ENCODE measurements at places on chromosomes 7 and 10.
A peak's percentile ranks its signal among the peaks of the same experiment; 100 is the strongest.

GRCh38 chr10:32949221-32949678 is 8.8 kb downstream of the ITGB1 start:
- no peak for DNase-seq

GRCh38 chr10:45515630-45516029 is 141.6 kb downstream of the ALOX5 start:
- no peak for DNase-seq

DNA sequence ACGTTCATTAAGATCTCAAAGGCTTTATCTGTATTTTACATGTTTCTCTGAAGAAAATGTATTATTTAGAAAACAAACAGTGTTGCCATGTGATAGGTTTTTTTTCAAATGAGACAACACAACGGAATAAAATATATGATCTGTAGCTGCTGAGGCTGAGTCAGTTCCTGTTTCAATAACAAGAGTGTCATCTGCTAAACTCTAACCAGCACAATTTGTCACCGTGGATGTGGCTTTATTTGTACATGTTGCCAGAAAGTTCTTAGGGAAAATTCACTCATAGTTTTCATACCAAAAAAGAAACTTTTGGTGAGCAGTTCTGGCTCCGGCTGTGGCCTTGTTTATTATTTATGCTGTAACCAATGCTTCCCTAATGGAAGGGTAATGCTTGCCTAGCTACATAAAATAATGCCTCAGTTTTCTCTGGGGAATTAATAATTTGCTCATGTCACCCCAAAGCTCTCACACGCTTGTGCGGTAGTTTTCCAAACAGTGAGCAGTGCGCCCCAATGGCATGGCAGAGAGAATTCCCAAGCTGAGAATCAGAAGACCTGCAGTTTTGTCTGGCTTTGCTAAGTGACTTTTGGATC is 20.3 kb upstream of the KLF6 start:
- DNase-seq: peak; percentile 56

DNA sequence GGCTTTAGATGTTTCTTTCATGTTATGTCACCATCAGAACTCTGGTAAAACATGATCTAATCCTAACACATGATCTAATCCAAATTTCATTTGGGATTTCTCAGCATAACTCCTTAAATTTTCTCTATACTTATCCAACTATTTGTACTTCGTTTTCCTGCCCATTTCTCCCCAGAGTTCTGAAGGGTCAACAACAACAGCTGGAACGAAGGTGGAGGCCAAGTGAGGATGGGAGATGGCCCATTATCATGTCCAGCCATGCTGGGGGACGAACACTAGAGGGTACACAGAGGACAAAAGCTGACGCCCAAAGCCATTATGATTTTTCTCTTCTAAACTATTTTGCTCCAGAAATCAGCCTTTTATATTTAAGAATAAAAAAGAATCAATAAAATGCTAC is 185.4 kb downstream of the DOCK4 start:
- no peak for DNase-seq

- no peak for DNase-seq
Measured at GRCh38 chr10:4658777-4659176, 167.2 kb upstream of the AKR1E2 start.

- no peak for DNase-seq
Measured at GRCh38 chr7:126635545-126635944, 617.2 kb downstream of the GRM8 start.

DNA sequence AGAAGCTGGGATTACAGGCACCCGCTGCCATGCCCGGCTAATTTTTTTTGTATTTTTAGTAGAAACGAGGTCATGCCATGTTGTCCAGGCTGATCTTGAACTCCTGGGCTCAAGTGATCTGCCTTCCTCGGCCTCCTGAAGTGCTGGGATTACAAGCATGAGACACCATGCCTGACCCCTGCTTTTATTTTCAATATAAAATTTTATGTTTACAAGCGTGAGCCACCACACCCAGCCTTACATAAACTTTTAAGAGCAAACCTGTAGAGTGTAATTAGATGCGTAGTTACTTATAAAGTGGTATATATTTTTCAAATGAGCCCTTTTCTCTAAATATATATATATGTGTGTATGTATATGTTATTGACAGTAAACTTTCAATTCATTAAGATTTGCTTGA is 8.7 kb downstream of the CNNM2 start:
- no peak for DNase-seq

DNA sequence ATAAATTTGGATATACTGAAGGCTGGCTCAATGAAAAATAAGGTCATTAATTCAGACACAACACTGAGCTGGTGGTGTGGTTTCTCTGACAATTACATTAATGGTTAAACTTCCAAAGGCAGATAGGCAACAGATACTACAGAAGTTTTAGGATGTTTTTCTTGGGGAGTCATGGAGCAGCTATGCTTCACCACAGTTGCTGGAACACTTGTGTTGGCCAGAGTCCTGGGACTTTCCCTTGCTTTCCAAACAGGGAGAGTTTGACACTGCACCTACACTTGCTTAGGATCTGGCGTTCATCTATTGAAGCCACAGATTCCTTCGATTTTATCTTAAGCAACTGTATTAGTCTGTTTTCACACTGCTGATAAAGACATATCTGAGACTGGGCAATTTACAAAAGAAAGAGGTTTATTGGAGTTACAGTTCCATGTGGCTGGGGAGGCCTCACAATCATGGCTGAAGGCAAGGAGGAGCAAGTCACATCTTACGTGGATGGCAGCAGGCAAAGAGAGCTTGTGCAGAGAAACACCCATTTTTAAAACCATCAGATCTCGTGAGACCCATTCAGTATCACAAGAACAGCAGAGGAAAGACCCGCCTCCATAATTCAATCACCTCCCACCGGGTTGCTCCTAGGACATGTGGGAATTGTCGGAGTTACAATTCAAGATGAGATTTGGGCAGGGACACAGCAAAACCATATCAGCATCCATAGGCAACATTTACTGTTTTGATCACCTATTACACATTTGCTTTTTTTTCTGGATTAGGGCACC is 27.8 kb upstream of the TMEM178B start:
- no peak for DNase-seq

GRCh38 chr10:129440247-129440646 is 26.8 kb upstream of the MGMT start:
- DNase-seq: no peak

DNA sequence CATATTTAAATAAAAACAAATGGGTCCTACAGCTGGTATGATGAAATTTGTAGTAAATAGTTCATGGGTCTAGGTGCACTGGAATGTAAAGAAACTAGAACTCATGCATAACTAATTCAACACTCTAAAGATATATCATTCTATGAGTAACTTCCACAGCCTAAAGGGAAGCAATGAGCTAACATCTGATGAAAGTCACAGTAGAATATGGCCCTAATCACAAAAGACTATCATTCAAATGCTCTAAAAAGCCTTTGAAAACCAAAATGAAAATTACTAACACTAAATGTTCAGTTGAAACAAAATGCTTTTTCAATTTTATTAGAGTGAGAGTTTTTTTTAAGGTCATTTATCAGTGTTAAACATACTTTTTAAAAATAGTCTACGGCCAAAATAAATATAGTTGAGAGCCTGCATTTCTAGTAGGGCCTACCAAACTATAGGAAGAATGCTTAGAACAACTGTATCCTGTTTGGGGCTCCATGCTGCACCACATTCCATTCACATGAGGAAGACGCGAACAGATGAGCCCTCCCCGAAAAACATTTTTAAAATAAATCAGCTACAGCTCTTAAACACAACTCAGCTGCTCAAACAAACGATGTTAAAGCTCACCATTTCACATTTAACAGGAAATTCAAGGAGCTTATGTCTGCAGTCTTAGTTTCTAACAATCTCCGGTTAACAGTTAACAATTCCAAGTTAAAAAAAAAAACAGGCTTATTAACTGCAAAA is 134.5 kb downstream of the NRBF2 start:
- DNase-seq: no peak

- DNase-seq: no peak
Measured at GRCh38 chr7:2936891-2937580, 92.9 kb upstream of the GNA12 start.

GRCh38 chr10:107502229-107502985 is 337.9 kb upstream of the SORCS1 start:
- no peak for DNase-seq

DNA sequence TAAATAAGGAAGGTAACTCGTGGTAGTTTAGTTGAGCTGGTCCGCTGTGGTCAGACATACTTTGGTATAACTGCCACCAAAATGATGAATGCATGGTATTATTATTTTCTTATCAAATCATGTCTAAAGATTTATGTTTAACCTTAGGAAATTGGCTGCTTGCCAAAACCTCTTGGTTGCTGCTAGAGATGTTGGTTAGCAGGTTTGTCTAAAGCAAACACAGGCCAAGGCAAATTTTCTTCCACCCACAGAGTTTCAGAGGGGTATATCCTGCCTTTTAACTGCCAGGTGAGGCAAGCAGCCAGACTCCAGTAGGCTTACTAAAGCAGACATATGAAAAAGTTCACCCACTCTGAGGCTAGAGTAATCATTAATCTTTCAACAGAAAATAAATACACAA is 101.4 kb downstream of the SEMA3E start:
- no peak for DNase-seq

GRCh38 chr10:36256166-36256565 is 614.1 kb upstream of the FZD8 start:
- no peak for DNase-seq

- DNase-seq: no peak
Measured at GRCh38 chr7:43196379-43196778, 83.9 kb downstream of the HECW1 start.

GRCh38 chr10:74419491-74419951 is 268.5 kb downstream of the ADK start:
- DNase-seq: no peak

DNA sequence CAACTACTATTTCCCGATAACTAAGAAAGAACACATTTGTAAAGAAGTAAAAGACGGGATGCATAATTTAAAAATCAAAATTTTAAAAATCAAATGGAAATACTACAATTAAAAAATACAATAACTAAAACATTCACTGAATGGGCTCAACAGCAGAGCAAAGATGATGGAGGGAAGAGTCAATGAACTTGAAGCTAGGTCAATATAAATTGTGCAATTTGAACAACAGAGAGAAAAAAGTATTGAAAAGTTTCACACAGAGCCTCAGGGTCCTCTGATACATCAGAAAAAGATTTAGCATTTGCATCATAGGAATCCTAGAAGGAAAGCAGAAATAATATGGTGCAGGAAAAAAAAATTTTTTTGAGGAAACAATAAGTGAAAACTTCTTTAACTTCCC is 581.0 kb downstream of the KCNMA1 start:
- DNase-seq: no peak

DNA sequence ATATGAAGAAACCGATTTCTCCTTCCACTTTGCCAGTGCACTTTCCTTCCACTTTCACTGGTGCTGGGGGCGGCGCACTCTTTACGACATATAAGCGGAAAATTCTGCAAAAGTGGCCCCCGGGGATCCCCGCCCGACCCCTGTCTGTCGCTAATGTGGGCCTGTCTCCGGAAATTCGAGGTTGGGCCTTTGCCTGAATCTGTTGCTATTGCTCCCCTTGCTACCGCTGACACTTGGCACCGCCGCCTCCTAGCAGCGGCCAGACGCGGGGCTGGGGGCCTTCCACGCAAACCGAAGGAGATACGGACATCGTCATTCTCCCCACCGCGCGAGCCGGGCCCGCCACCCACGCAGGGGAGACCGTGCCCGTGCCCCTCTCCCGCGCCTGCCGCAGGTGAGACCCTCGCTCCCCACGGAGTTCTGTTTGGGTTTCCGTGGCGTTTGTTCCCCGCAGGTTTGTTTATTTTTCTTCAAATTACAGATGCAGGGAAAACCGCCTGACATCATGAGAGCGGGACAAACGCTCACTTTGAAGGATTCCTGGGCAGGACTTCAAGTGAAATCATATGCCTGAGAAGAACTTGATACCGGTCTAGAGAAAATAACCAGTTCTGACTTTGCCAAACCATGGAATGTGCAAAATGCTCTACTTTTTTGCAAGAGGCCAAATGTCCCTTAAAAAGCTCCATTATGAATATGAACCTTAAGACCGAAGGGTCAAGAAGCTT is 5.0 kb downstream of the TWIST1 start:
- DNase-seq: no peak

- DNase-seq: no peak
Measured at GRCh38 chr7:137987018-137987349, 14.9 kb downstream of the CREB3L2 start.

DNA sequence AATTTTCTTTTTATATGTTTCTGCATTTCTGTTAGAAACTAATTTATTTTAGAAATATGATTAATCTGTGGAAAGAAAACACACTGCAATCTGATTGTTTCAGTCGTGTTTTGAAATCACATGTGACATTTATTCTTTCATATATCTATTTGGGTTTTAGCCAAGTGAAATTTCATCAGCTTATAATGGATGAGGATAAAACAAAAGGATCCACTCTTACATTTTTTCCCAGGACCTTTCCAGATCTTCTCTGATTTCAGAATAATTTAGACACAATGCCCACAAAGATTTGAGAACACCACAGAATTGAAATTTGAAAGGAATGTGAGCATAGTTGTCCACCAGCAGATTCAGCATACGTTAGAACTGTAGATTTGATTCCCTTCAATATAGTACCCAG is 29.1 kb downstream of the CBLL1 start:
- DNase-seq: no peak

DNA sequence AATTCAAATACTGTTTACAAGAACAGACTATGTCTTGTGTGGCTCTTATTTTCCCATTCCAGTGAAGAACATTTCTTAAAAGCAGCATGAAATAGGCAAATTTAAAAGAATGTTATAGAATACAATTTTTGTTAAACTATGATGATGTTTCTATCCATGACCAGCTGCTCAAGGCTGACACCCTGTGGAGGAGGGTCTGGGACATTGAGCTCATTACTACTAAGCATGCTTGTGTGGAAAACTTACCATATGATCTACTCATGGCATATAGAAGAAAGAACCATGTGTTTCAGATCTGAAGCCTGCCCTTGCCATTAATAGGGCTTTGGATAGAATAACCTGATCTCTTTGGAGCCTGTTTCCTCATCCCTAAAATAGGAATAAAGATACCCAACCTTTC is 125.0 kb downstream of the FOXP2 start:
- no peak for DNase-seq

GRCh38 chr10:34835908-34836508 is 20.9 kb upstream of the PARD3 start:
- DNase-seq: no peak

DNA sequence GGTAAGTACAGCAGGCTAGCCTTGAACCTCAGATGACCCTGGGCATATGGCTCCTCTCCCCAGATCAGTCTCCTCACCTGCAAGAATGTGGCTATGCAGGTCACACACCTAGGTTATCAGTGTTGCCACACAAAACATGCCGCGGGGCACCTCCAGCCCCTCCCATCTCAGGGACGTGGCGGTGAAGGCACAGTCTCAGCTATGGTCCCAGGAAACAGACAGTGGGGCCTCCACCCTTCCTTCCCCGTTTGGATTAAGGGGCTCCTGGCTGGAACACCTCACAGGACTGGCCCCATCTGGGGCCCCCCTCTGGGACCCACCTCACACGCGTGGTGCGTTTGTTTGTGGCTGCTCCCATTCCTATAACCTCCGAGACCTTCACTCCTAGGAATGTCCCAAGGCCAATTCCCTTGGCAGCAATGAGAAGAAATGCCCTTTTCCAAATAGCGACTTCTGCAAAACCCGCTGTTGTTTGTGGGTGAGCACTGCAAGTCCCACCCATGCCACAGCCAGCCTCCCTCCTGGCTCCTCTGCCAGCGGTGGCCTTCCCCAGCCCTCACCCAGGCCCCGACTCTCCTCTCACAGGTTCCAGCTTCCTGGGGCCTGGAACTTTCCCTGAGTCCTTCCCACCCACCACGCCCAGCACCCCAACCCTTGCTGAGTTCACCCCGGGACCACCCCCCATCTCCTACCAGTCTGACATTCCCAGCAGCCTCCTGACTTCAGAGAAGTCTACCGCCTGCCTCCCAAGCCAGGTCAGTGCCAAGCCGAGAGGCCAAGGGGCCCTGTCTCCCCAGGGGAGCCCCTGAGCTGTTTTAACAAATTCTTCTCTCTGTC is 17.1 kb downstream of the ZMIZ2 start:
- no peak for DNase-seq
